Cardiac muscle cell (in vitro differentiated cells and primary cell): ENCODE measurements at places on chromosomes 16 and 17.

GRCh38 chr16:15650698-15651171 lies 690 bp downstream of the NDE1 start:
- DNase-seq, result peak; percentile 18

DNA sequence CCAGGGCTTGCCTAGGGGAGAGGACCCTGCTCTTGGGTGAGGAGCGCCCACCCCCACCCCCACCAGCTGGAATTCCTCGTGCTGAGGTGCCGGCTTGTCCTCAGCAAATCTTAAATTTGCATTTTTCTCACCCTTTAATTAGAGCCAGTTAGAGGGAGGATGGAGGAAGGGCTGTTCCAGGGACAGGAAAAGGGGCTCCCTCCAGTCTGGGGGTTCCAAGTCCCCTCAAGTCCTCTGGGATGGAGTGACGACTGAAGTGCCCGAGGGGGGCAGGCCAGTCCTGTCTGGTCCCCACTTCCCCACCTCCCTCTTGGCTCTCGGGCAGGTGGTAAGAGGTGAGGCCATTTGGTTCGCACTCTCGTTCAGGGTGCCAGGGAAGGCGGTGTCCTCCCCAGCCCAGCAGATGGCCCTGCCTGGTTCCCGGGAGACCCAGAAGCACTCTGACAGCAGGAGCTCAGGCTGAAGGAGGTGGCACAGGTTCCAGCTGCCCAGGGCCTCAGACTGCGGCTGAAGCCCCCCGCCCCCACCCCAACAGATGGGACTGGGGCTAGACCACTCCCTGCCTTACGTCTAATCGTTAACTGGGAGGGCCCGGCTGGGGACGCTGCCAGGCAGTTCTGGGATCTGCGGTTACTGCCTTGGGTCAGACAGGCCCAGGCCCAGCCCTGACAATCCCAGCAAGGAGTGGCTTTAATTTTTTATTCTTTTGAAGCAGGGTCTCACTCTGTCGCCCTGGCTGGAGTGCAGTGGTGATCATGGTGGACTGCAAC lies 2.2 kb downstream of the RAB26 start:
- peak; percentile 56 for DNase-seq

DNA sequence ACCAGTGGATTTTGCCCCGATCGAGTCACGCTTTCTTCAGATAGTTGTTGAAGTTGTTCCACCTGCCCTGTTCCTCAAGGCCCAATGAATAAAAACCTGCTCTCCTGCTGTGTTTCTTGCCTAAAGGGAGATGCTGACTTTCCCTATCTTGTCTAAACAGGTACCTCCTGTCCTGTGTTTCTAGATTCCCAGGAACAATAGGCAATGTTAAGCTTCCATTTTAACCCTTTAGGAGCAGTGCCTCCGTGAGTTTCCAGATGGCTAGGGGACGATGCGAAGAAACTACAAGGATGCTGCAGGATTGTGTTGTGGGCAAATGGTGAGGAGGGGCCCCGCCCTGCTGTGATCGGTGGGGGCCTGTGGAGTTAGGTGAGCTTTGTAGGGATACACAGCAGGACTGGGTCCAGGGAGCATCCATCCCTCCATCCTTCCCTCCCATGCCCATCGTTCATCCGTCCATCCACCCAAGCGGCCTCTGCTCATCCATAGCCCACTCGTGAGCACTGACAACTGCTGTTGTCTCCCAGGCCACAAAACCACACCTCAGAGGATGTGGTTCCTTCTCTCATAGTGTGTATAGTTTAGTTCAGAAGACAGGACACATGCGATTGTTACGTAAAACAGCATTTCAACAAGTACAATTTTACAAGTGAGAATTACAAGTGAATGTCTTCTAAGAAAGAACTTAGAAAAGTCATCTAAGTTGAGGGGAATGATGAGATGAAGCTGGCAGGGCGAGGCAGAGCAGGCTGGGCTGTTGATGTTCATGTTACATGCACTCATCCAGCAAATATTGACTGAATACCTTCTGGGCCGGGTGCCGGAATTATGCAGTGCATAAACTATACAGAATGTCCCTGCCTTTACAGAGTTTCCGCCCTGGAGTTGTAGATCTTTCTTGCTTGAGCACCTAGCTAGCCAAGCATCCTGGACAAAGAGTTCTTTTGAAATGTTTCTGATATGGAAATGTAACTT lies 5.2 kb downstream of the ARSG start:
- no peak for DNase-seq

DNA sequence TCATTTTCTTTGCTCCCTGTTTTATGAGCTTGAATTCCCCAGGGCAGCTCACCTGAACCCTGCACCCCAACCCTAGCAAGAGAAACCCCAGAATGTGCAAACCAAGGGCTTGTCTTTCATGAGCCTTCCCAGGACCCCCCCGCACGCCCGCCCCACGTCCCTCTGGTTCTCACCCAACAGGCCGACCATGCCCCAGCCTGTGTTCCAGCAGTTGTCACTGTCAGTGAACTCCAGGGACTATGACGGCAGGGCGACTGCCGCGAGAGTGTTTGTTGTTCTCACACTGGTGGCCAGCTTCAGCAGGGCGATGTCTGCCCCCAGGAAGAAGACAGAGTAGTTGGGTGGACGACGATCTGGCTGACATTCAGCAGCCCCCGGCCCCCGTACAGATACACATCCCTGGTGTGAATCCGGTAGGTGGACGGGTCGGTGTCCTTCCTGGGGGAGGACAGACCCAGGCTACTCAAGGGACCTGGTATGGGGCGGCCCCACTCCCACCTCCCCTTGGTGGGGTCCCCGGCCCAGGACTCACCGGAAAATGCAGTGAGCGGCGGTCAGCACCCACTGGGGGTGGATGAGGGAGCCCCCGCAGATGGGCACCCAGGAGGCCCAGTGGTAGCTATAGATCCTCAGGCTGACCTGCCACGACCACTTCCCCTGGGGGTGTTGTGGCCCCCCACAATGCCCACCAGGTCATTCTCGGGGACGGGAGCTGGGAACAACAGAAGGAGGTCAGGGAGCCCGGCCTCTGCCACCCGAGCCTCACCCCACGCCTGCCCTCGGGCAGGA lies 20.1 kb downstream of the TPSD1 start:
- no peak for DNase-seq

GRCh38 chr17:70422862-70423261 lies 253.5 kb downstream of the KCNJ2 start:
- no peak for DNase-seq
